Stimulated activated CD8-positive, alpha-beta memory T cell treated with anti-CD3 and anti-CD28 coated beads, Interleukin-15, amount 100 ng/mL, for 1 hour (primary cell): ENCODE measurements at places on chromosomes 3 and 15.

- DNase-seq = no peak
Measured at GRCh38 chr3:171535133-171535532, 74.9 kb upstream of the TNIK start.

DNA sequence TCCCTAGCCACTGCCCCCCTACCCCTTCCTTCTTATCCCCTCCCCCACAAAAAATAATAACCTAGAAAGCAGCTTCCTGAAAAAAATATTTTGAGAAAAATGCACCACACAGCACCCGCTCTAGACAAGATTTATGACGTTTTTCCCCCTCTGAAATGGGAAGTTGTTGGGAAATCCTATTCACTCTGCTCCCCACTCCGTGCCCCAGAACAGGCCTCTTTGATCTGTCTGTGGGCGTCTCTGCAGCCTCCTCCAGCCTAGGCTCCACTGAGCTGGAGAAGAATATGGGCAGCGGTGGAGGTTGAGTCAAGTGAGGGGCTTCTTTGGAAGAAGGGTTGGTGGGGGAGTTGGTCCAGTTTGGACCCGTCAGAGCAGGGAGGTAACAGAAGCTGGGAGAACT is 28.5 kb upstream of the POLG start:
- DNase-seq = no peak

DNA sequence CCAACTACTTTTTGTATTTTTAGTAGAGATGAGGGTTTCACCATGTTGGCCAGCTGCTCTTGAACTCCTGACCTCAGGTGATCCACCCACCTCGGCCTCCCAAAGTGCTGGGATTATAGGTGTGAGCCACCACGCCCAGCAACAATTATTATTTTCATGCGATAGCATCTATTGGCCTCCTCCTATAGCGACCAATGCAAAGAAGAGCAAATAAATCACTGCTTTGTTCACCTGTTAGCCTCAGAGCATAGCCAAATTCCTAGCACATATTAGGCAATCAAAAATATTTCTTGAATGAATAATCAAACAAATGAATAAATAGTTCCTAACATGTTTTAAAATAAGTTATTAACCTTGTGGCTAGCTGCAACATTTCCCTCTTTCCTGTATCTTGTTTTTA is 36.8 kb upstream of the TNFSF10 start:
- no peak for DNase-seq

GRCh38 chr15:40398413-40398873 is 7.2 kb upstream of the IVD start:
- no peak for DNase-seq

DNA sequence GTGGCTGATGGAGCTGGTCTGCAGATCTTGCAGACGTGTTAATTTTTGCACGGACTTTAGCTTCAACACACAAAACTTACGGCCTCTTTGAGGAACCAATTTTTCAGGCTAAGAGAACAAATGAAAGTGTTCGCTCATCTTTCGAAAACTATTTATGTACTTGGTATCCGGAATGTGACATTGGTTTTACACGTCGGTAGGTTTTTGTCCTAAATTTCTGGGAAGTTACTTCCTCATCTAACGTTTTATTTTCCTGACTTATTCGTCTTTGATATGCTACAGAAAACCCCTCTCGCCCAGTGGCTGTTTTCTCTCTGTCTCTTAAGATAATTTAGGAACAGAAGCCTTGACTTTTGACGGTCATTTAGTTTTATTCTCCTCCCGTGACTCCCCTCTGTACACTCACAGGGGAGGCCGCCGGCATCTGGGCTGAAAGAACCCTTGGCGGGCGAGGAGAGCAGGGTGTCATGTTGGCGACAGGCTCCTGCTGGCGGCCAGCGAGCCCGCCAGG is 834 bp upstream of the GREM1 start:
- no peak for DNase-seq

DNA sequence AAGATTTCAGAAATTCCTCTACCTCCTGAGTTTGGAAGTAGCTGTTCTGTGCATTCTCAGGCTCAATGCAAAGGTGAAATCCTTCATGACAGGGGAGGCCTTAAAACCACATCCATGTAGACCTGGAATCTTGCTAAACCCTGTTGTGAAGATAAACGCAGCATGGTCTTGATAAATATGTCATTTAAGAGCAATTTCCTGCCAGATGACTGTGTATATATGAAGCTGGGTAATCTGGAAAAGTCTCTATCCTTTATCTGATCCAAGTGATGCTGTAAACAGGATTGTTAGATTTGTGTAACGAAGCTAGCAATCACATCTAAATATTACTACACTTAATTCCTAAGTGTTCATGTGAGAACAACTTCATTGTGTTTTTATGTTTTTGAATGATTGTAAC is 9.1 kb downstream of the MCTP2 start:
- DNase-seq = no peak

DNA sequence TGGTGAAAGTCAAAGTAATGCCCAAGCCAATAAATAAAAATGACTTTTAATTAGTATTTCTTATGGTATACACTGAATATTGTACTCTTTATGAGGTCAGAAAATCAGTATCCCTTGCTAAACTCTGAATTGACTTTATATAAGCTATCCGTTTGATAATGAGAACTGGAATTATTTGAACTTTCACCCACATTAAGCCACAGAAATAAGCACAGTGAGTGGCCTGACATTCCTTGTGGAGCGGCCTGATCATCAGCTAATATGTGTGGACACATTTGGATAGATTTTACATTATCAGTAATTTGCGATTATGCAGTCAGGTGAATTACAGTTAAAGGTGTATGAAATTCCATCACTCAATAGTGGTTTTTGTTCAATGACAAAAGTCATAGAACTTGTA is 136.0 kb upstream of the CBLB start:
- no peak for DNase-seq

- DNase-seq = no peak
Measured at GRCh38 chr15:84863565-84864443, 20.7 kb upstream of the SLC28A1 start.

DNA sequence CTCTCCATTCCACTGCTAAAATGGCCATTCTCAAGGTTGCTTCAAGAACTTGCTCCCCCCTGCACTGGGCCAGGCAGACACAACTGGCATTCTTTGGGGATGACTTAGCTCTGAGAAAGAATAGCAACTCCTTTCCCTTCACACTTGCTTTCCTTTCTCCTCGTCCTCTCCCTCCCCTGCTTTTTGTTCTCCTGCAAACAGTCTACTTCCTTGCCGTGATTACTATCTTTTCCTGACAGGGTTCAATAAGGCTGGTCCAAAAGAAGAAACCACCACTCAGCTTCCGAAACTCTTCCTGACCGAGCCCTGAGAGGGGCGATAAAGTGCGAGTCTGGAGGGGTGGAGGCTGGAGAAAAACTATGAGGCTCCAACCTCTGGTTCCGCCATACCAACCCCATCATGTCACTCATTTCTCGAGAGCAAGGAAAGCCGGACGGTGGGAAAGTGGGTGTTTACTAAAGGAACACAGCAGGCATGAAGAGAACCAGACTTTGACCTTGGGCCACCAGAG is 5.0 kb downstream of the AMOTL2 start:
- DNase-seq = no peak

DNA sequence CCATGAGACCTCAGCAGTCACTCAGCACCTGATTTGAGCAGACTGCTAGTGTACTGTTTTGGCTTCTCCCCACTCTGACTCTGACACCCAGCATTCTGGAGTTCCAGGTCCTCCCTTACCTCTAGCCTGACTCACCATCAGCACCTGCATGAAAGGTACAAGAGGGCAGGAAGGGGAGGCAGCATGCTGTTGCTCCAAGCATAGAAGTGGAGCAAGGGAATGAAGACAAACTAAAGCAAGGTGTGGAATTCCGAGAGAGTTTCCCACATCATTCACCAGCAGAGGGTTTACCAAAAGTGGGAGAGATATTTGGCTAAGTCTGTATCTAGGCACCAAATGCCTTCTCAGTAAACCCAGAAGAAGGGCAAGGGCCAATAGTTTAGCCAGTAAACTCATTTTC is 21.3 kb downstream of the HEXA start:
- no peak for DNase-seq

DNA sequence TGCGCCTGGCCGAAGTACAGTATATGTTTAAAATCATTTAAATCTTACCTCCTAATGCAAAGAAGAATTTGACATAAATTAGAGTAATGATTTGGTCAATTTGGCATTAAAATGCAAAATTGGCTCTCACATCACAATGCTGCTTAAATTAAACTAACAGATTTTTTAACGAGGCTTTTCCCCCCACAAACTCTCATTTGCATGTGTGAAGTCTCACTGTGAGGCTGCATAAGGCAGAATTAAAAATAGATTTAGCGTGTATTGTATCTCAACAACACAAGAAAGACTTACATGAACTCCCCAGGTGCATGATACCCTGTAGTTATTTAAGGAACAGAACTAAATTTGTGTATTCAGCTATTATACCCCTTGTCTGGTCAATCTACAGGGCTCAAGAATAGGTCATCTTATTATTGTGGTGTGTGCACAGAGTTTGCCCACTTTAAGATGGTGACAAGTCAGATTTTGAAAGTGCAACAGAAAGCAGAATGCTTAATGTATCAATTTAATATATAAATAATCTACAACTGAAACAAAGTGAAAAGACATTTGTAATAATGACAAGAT is 897.9 kb downstream of the EPHA3 start:
- no peak for DNase-seq

GRCh38 chr15:39347453-39347852 is 233.4 kb upstream of the THBS1 start:
- DNase-seq = no peak

DNA sequence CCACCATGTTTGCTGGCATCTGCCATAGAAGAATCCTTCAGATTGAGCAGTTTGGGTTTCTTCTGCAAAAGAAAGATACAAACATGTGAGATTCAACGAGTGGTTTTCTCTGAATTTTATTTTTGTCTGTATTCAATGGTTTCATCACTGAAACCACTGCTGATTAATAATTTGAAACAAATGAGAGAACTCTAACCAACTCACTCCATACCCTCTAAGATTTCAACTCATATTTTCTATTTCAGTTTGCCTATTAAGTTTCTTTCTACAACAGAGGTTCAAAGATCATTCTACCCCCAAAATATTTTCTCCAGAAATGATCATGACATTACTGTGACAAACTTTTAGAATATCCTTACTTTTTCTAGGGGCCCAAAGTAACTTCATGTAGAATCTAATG is 38.7 kb upstream of the MAN2C1 start:
- DNase-seq = no peak

GRCh38 chr3:53534676-53535400 is 40.4 kb downstream of the CACNA1D start:
- DNase-seq = no peak

DNA sequence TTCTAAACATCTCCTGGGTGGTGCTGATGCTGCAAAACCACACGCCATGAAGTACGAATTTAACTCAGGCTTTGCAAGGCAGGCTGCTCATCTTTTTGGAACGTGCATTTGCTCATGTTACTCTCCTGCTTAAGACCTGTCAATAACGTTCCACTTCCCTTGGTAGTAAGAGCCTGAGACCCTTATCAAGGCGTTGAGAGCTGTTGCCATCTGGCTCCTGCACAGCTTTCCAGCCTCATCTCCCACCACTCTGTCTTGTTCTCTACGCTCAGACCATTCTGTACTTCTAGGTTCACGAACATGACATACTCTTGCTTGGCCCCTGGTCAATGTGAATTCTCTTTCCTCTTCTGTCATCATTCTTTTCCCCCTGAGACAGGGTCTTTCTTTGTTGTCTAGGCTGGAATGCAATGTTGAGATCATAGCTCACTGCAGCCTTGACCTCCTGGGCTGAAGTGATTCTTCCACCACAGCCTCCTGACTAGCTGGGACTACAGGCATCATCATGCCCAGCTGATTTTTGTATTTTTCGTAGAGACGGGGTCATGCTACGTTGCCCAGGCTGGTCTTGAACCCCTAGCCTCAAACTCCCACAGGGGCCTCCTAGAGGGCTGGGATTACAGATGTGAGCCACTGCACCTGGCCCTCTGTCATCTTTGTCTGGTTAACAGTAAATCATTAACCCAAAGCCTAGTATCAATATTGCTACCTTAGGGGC is 202.8 kb downstream of the CADPS start:
- DNase-seq = no peak

GRCh38 chr3:29694331-29694730 is 413.5 kb downstream of the RBMS3 start:
- no peak for DNase-seq

- DNase-seq = no peak
Measured at GRCh38 chr3:191628571-191628970, 167.6 kb downstream of the PYDC2 start.

- no peak for DNase-seq
Measured at GRCh38 chr3:134039161-134039862, 9.6 kb upstream of the SLCO2A1 start.

- DNase-seq = no peak
Measured at GRCh38 chr3:183254487-183255347, 1.7 kb downstream of the B3GNT5 start.

DNA sequence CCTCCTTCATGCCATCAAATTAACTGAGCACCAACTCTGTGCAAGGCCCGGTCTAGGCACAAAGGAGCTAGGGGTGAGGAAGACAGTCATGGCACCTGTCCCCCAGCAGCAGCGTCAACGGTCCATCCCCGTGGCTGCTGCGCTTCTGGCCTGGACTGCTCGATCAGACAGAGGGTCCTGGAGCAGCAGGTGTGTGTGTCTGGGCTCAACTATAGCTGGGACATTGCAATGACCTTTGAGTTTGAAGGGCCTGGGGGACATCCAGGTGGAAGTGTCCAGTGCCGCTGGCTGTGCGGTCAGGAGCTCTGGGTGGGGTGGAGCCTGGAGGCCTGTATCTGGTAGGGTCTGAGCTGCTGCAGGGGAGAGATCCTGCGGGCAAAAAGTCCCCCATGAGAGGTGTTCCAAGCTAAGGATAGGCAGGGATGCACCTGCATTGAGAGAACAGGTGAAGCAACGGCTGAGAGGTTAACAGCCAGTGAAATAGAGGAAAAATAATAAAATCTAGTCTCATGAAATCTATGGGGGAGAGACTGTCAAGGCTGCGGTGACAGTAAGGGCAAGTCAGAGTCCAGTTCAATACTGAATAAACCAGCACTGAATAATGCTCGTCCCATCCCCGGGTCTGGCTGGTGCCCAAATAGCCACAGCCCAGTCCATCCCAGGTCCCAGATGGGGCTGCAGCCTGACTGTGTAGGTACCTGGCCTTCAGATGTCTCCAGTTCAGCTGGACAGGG is 25.4 kb upstream of the SLC41A3 start:
- no peak for DNase-seq

DNA sequence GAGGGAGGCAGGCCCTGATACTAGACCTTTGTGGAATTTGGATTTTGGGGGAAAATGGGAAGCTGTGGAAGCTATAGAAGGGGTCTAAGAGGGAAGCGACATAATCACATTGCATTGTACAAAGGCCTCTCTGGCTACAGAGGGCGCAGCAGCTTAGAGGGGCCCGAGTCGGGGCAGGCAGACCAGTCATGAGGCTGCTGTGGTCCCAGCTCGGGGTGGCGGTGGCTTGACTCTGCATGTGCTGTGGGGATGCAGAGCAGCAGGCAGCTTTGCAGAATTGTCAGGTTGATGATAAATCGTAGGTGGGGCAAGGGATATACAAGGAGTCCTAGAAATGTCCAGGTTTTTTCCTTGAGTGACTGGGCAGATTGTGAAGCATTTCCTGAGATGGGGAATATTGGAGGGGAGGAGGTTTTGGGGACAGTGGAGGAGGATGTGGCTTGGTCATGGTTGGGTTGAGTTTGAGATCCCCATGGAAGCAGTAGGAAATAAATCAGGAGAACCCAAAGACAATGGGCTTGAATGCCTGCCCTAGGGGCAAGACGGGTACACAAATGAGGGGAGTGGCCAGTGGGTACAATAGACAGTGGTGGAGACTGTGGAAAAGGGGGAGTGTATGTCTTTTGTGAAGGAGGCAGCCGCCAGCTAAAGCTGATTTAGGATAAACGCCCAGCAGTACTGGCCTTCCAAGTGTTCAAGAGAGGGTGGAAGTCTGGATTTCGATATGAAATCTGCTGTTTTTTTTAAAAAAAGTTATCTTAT is 94.1 kb downstream of the HMG20A start:
- no peak for DNase-seq
